ENCODE measurements at places on chromosomes 2 and 18. TPM values are rescaled to one million over a fixed set of nuclear protein-coding genes. Genes with fewer than 3 reads are reported as not detected.

The PROKR1 gene
- 0.40 TPM for total RNA-seq

DNA sequence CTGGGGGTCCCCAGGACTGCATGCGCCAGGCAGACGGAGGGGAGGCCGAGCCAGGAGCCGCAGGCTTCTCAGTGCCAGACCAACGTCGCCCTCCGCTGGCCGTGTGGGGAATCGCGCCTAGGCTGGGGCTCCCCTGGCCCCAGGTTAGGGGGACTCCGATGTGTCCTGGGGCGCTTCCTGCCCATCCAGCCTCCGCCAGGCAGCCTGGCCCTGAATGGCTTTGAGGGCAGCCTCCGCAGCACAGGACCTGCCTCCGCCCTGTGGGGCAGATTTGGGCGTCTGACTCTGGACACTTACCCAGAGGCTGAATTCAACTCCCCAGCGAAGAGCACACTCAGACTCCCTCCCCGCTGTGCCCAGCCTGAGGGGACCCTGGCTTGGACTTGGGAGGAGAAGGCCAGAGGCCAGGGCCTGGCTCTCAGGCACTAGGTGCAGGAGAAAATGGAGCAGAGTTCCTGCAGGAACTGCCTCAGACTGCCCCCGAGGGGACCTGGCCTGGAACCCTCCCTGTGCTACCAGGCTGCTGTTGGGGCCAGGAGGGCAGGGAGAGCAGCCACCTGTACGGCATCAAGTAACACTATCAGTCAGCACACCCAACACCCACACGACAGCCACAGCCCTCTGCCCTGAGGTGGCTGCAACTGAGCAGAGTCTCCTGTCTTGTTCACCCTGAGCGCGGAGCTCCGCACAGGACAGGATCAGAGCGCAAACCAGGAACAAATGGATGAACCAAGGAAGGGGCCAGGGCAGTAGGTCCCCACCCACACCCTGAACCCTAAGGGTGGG, 597 bp upstream of the TEKT4 start:
- no peak for DNase-seq
- no peak overlapping the region for H3K4me3 ChIP-seq
- no peak overlapping the region for H3K27ac ChIP-seq
- H3K4me1 ChIP-seq = no peaks in the 10 kb centered on the region
- H3K36me3 ChIP-seq = no peaks in the 10 kb centered on the region
- no peaks in the 10 kb centered on the region for H3K27me3 ChIP-seq

DNA sequence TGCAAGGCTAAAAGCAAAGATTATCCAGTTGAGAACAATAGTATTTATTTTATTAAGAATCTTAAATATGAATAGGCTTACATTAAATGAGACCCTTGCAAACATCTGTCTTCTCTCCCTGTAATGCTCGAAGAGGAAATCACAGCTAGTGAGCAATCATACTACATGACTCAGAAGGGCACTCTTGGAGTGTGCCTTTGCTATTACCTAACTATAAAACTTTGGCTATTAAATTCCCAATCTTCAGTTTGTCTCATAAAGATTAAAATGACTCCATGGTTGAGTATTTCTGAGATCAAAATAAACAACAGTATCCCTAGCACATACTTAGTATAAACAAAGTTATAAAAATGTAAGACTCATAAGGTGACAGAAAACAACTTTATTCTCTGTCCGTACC, 296.9 kb downstream of the KCNJ3 start:
- no peaks in the 10 kb centered on the region for H3K36me3 ChIP-seq
- no peak for DNase-seq
- H3K4me3 ChIP-seq = no peak overlapping the region
- H3K4me1 ChIP-seq = no peaks in the 10 kb centered on the region

The FSIP2 gene
- 7.3 TPM for total RNA-seq

The TSPYL6 gene
- not detected for total RNA-seq

DNA sequence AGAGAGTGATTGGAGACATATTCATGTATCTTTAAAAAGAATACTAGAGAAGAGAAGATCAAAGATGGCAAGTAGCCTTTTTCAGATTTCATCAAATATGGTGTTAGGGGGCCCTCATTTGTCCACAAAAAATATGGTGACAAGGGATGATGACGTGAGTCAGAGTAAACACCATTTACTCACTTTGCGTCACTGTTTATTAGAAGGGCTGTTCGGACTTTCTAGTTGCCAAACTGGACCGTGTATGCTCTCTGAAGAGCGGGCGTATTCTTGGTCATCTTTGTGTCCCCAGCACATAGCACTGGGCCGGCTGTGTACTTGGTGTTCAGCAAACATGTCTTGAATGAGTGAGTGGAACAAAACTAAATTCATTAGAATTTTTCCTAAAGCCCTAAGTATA, 37.5 kb downstream of the TTC39C start:
- H3K27ac ChIP-seq = peak overlapping the region; percentile 10
- peak; percentile 36 for DNase-seq
- H3K4me3 ChIP-seq = no peak overlapping the region
- H3K36me3 ChIP-seq = no peaks in the 10 kb centered on the region

The SCN7A gene
- total RNA-seq = 16.5 TPM

GRCh38 chr2:203582468-203582867, 47.4 kb upstream of the RAPH1 start:
- peak; percentile 67 for DNase-seq
- peak overlapping the region; percentile 80 for H3K27ac ChIP-seq
- peaks cover 11% of the 10 kb centered on the region for H3K4me1 ChIP-seq
- no peak overlapping the region for H3K4me3 ChIP-seq

DNA sequence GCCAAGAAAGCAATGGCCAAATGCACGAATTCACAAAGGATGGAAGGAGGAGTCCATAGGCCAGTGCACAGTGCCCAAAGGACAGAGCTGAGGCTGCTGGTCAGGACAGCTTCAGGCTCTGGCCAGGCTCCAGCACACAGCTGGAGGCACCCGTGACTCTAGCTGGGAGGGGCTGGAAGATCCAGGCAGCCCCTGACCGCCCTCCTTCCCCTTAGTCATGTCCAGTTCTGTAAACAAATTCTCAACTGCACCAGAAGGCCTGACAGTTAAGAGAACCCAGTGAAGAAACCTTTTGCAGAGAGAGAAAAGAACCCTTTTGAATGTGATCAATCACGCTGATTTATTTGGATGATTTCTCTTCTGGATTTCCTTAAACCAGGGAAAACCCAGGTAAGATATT, 7.7 kb upstream of the YWHAQ start:
- H3K4me1 ChIP-seq = peaks cover under 1% of the 10 kb centered on the region
- H3K27ac ChIP-seq = no peak overlapping the region
- no peaks in the 10 kb centered on the region for H3K36me3 ChIP-seq

DNA sequence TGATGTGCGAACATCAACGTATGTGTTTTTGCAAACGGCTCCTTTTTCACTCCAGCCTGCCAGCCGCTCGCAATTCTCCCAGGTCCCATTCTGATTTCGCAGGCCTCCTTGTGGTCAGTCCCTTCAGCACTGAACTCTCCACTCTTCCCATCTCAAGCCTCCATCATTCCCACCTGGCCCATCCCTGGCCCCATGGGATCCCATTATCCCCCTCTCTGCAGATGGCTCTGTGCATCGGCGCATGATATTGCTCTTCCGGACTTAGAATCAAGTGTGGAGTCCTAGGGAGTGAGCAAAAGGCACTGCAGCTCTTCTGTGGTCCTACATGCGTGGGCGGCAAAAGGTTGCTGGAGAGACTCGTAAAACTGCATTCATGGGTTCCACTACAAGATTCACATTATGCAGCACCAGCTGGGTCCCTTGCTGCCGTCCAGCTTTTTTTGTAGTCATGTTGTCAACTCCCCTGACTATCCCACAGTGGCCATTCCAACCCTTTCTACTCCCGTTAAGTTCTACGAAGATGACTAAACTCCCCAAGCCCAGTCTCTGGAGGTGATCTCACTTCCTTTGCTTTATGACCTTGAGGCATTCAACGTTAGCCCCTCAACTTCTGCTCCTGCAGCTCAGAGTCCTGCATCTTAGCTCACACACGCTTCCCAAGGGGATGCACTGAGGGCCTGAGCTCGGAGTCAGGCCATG, 125.3 kb upstream of the NRP2 start:
- no peaks in the 10 kb centered on the region for H3K36me3 ChIP-seq
- no peaks in the 10 kb centered on the region for H3K4me1 ChIP-seq
- no peaks in the 10 kb centered on the region for H3K27me3 ChIP-seq
- no peak for DNase-seq

DNA sequence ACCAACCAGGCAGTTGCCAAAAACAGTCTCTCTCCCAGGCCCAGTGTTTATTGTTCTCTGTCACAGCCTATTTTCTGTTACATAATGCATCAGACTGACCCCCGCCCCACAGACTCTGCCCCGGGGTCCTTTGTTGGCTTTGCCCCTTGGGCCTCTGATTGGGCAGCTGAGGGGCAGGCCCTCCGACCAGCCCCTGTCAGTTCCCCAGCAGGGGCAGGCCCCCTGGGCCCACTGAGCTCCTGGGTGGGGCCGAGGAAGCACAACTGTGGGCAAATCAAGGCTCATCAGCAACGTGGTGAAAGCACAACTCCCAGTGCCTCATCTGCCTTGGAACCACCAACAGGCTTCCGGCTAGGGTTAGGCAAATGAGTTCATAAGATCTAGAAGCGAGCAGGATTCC, 160.1 kb upstream of the MYCN start:
- no peaks in the 10 kb centered on the region for H3K4me1 ChIP-seq
- no peak for DNase-seq
- H3K4me3 ChIP-seq = no peak overlapping the region
- H3K27ac ChIP-seq = no peak overlapping the region
- no peaks in the 10 kb centered on the region for H3K27me3 ChIP-seq

DNA sequence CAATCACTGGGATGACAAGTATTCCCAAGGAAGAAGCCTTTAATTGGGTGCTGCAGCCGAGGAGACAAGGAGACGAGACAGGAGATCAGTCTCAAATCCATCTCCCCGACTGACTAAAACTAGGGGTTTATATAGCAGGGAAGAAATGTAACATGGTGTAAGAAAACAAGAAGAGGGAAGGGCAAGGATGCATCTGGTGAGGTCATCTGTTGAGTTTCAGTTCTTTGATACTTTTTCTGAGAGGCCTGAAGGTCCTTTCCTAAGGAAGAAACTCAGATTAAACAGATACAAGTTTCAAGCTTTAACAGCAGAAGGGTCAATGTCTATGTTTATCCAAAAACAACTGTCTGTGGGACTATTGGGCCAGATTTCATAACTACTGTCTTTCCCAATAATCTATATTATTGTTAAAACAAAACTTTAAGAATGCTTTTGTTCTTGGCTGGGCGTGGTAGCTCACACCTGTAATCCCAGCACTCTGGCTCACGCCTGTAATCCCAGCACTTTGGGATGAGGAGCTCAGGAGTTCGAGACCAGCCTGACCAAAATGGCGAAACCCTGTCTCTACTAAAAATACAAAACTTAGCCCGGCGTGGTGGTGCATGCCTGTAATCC, 2.5 kb upstream of the PDCL3 start:
- no peaks in the 10 kb centered on the region for H3K36me3 ChIP-seq
- H3K27ac ChIP-seq = no peak overlapping the region
- no peak for DNase-seq
- H3K4me3 ChIP-seq = no peak overlapping the region

DNA sequence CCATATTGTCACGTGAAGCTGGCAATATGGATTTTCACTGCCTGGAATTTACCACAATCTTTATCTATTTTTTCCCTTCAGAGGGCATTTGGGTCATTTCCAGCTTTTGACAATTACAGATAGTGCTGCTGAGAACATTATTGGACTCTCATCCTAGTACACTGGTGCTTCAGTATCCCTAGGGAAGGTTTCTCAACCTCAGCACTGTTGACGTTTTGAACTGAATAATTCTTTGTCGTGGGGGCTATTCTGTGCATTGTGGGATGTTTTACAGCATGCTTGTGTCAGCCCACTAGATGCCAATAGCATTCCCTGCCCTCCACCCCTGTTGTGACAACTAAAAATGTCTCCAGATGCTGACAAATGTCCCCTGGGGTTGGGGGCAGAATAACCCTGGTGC, 185.7 kb downstream of the TPGS2 start:
- H3K36me3 ChIP-seq = no peaks in the 10 kb centered on the region
- H3K27ac ChIP-seq = no peak overlapping the region
- H3K4me3 ChIP-seq = no peak overlapping the region
- no peaks in the 10 kb centered on the region for H3K27me3 ChIP-seq
- H3K4me1 ChIP-seq = no peaks in the 10 kb centered on the region
- DNase-seq = no peak

- H3K4me3 ChIP-seq = no peak overlapping the region
- no peaks in the 10 kb centered on the region for H3K36me3 ChIP-seq
- H3K27me3 ChIP-seq = no peaks in the 10 kb centered on the region
- DNase-seq = no peak
These were observed 278.3 kb downstream of the NAPG start for GRCh38 chr18:10804126-10804525.

DNA sequence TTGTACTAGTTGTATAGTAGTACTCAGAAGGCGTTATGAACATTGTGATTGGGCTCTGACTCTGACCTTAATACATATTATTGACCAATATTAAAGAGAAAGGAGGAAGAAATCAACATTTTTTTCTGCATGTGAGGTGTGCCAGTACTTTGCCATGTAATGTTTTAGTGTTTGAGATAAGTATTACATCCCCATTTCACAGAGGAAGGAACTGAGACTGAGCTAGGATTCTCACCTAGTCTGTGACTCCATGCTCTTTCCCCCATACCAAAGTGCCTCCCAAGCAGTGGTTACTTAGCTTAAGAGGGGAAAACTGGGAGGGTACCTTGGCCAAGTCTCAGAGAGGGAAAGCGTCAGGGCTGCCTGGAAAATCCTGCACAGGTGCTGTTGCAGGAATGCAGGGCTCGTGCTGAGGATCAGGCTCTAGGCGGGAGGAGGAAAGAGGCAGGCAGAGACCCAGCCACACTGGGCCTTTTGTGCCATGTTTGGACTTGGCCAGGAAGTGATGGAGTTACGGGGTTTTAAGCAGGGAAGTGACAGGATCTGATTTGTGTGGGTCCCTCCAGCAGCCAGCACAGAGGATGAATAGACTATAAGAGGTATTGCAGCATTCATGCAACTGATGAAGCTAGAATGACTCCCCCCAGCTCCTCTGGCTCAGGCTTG, 1.7 kb downstream of the PNKD start:
- H3K27me3 ChIP-seq = no peaks in the 10 kb centered on the region
- peaks cover 23% of the 10 kb centered on the region for H3K36me3 ChIP-seq
- H3K4me3 ChIP-seq = no peak overlapping the region
- peak overlapping the region; percentile 76 for H3K27ac ChIP-seq
- no peak for DNase-seq
- H3K4me1 ChIP-seq = peaks cover 12% of the 10 kb centered on the region

The ADGRF3 gene
- total RNA-seq = 0.34 TPM

The SMYD5 gene
- total RNA-seq = 12.5 TPM

The ADAM23 gene
- total RNA-seq = 1.3 TPM

DNA sequence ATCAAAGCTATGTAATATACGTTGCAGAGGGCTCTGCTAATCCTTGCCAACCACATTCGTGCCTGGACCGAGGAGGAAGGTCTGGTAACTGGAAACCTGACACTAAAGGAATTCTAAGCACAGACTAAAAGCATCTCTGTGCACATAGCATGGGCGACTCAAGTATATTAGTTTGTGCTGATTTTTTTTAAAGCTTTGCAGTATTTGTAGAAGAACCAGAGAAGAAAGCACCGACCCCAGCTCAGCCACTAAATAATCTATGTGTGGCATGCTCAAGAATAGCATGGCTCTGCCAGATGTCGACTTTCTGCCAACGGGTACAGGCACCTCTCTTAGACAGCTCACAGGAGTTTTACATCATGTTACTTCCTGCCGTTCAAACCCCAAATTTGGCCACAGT, 73.2 kb upstream of the NRP2 start:
- H3K4me3 ChIP-seq = no peak overlapping the region
- H3K36me3 ChIP-seq = no peaks in the 10 kb centered on the region
- no peak for DNase-seq
- no peak overlapping the region for H3K27ac ChIP-seq
- H3K27me3 ChIP-seq = no peaks in the 10 kb centered on the region

- H3K36me3 ChIP-seq = no peaks in the 10 kb centered on the region
- H3K4me3 ChIP-seq = no peak overlapping the region
- H3K27me3 ChIP-seq = no peaks in the 10 kb centered on the region
These were observed 511.4 kb downstream of the RNF144A start for GRCh38 chr2:7428454-7429204.

Measured in prostate gland (tissue), 2 donors.